ENCODE measurements at places on chromosomes 11 and 22.

- peak; percentile 72 for DNase-seq
These were observed 6.5 kb upstream of the MFNG start for GRCh38 chr22:37492428-37493344.

DNA sequence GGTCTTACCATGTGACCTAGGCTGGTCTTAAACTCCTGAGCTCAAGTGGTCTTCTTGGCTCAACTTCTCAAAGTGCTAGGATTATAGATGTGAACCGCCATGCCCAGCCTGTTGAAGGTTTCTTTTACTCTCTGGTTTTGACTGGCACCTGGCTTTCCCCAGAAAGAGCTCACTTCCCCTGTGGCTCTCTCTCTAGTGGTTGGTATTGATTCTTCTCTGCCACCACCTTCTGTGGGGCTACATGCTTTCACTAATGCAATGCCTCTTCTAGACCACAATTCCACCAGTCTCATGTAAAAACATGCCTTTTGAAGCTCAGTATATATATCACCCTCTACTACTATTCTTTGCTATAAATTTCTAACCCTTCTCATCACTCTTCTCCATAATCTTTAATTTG lies 67.2 kb downstream of the CCDC83 start:
- no peak for DNase-seq

DNA sequence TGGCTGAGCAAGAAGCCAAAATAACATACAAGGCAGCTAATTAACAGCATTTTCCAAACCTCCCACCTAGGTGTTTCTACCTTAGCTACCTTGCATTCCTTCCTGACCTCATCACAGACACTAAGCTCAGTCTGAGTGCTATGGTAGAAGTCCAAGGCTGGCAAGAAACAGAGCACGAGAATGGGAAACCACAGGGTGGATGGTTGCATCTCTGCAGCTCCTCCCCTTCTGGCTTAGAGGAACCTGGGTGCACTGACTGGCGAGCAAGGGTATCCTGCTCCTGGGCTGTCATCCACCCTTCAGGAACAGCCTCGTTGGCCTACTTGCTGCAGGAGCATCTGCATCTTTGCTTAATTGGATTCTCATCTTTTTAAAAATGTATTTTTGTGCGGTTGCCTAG lies 73.1 kb upstream of the KIRREL3 start:
- DNase-seq: no peak

- DNase-seq: no peak
These were observed 21.6 kb downstream of the IMMP1L start for GRCh38 chr11:31487848-31488247.

All from stimulated activated CD4-positive, alpha-beta T cell treated with anti-CD3 and anti-CD28 coated beads, Interleukin-15, amount 100 ng/mL, for 24 hours (primary cell).